ENCODE measurements at places on chromosomes 6 and 20.

GRCh38 chr6:121442576-121442975 lies 7.1 kb downstream of the GJA1 start:
- DNase-seq, result no peak

GRCh38 chr6:47170617-47170947 lies 128.4 kb upstream of the ADGRF1 start:
- no peak for DNase-seq

DNA sequence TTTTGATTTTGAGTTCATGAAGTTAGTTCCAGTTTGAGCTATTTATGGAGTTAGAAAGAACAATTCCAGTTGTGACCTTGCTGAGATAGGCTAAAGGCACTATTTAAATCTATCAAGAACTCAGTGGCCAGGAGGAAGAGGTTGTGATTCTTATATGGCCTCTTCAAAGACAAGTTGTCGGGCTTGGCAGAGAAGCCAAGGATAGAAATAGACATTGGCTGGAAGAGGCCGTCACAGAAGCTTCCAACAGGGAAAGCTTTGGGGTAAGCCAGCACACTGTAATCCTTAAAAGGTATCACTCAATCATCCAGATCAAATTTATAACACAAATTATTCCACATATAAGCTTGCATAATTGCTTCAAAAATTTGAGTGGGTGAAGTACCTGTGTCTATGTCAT lies 286.1 kb downstream of the SYNE1 start:
- no peak for DNase-seq

- DNase-seq, result no peak
These were observed 18.9 kb downstream of the BCAS4 start for GRCh38 chr20:50813801-50814200.

DNA sequence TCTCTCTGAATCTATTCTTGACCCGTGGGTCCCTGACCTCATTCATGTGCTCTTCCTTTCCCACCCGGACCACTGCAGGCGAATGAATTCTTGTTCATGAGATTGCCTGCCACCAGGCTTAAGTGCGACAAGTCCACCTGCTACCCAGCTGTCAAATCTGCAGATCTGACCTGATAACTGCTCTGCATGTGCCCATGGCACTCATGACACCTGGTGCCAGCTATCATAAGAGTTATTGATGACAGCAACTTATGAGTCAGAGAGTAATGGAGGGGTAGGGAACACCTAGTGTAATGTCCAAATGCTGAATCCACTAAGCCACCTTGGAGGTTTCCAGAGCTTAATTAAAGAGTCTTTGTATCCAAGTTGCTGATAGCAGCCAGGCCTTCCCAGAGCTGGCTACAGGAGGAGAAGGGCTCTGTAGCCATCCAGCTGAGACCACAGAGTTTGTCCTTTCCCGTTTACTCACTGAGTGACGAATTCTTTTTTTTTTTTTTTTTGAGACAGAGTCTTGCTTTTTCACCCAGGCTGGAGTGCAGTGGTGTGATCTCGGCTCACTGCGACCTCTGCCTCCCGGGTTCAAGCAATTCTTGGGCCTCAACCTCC lies 17.4 kb downstream of the SHLD1 start:
- no peak for DNase-seq

- DNase-seq, result no peak
These were observed 328.6 kb upstream of the PLCB4 start for GRCh38 chr20:8740265-8740664.

DNA sequence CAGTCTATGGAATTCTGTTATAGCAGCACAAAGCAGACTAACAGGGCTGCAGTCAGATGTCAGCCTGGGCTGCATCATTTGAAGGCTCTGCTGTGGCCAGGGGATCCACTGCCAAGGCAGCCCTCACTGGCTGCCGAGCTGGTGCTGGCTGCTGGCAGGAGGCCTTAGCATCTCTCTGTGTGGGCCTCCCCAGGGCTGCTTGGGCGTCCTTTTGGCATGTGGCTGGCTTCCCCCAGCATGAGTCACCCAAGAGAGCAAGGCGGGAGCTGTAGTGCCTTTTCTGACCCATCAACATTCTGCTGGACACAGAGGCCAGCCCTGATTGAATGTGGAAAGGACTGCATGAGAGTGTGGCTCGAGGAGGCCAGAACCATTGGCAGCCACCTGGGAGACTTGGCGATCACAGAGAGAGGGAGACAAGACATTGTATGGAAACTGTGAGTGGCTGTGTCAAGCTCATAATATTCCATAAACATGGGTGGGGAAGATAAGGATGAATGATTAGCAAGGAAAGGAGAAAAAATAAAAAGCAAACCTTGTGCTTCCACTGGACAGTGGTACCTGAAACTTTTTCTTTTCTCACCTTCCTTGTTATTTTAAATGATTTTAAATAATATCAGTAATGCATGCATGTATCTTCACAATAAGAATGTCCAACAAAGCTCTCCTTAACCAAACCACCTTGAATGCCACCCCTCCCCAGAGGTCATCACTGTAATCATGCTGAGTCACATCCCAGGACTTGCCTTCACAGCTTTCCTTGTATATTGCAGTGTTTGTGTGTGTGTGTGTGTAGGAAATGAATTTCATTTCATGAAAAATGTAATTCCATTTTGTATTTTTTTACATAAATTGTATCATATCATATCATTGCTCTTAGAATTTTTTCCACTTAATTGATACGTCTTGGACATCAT lies 55.0 kb upstream of the VSX1 start:
- peak; percentile 82 for DNase-seq

GRCh38 chr20:50820515-50821256 lies 25.8 kb downstream of the BCAS4 start:
- no peak for DNase-seq

GRCh38 chr20:24953621-24954133 lies 4.6 kb downstream of the CST7 start:
- no peak for DNase-seq

- DNase-seq, result no peak
These were observed 20.3 kb upstream of the MAPK13 start for GRCh38 chr6:36110050-36110449.

GRCh38 chr6:104984831-104985230 lies 27.9 kb downstream of the LIN28B start:
- DNase-seq, result no peak

DNA sequence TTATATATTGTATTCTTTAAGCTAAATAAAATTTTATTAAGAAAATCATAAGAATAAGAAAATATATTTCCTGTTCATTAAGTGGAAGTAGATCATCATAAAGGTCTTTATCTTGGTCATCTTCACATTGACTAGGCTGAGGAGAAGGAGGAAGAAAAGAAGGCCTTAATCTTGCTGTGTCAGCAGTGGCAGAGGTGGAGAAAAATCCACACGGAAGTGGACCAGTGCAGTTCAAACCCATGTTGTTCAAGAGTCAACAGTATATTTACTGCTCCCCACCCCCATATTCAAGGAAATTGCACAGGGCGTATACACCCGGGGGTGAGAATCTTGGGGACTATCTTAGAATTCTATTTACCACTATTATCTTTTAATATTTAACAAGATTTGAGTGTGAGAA lies 178.6 kb upstream of the SCGN start:
- DNase-seq, result no peak

GRCh38 chr6:155038104-155038503 lies 43.0 kb downstream of the TIAM2 start:
- no peak for DNase-seq

DNA sequence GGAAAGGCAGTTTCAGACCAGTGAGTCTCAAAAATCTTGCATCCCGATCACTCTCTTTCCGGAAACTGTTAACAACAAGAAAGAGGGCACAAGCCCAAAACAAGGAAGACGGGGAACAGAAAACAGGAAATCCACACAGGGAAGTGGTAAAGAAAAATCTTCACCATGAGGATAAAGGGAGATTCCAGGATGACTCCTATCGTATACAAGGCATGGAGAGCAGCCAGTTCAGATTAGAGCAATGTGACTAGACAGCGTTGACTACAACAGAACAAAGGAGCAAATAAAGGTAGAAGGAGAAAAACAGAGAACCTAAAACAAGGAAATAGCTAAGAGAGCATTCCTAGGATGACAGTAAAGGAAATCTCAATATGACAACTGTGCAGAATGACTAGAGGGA lies 26.5 kb downstream of the VNN1 start:
- DNase-seq, result no peak

DNA sequence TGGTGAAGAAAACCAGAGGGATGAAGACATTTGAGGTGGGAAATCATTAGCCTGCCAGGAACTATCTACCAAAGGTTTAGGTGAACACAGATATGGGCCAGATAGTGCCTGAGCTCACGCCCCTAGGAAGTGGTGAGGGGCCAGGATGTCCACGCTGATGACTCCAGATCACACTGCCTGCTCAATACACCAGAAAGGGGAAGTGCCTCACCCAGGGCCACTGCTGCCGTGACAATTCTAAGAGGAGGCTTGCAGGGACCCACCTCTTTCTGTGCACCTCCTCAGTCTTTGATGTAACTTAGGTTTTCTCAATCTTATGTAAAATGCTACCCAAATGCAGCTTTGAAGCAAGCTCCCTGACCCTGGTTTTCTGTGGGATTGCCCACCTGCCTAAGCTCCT lies 5.4 kb upstream of the RAB44 start:
- DNase-seq, result no peak

DNA sequence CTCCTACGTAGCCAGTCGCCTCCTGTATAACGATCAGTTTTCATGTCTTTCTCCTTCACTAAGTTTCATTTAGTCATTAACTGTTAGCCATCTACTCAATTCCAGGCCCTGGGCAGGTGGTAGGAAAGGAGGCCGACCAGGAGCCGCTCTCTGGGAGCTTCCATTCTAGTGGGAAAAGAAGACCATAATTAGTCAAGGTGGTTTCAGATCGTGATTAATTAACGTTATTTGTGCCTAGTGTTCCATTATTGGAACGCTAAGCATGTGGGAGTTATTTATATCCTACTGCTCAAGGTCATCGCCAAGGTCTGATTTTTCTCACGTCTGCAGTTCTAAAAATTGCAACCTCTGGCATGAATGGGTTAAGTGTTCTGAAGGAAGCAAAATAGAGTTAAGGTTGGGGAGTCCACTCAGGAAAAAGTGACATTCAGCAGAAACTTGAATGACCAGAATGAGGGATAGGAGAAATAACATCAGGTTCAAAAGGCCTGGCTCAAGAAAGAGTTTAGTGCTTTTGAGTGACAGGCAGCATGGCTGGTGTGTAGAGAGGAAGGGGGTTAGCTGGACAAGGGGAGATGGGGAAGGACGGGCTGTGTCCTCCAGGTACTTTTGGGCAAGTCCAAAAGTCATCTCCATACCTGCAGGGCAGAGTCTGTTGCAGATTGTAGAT lies 812 bp downstream of the SLC9A8 start:
- DNase-seq, result no peak

- no peak for DNase-seq
These were observed 51.1 kb upstream of the GPR6 start for GRCh38 chr6:109927052-109927451.

GRCh38 chr6:33856655-33857054 lies 52.9 kb upstream of the MLN start:
- DNase-seq, result no peak

GRCh38 chr20:11847827-11848226 lies 69.9 kb upstream of the BTBD3 start:
- DNase-seq, result no peak

DNA sequence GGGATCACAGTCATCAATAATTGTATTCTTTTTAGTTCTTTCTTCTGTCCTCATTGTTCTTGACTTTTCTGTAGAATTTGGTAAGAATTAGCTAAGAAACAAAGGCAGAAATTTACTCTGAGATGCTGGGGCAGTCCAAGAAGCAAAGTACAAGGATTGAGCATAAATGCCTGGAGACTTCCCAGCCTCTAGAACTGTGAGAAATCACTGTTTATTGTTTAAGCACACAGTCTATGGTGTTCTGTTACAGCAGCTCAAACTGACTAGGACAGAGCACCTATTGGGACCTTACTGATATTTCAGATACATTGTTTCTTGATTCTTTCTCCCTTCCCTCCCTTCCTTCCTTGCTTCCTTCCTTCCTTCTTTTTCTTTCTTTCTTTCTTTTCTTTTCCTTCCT lies 192.7 kb upstream of the SLC35B3 start:
- DNase-seq, result no peak

DNA sequence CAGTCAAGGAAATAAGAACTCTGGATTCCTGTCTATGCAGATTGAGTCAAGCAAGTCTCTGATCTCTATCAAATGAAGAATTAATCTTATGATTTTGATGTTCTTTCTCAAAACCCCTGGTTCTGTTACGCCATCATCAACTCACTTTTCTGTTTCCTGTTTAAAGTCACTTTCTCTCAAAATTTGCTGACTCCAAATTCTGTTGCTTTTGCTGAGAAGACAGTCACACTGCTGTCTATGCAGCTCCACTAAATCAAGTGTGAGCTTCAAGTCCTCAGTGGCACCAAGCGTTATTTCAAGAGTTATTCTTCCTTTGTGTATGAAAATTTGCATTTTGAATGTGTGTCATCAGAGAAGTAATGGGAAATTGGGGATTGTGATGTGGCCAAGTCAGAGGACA lies 663.3 kb downstream of the KIF16B start:
- DNase-seq, result no peak

GRCh38 chr6:17038316-17038715 lies 63.5 kb upstream of the STMND1 start:
- DNase-seq, result no peak
